ENCODE measurements at places on chromosomes 3 and 15. TPM values are rescaled to one million over a fixed set of nuclear protein-coding genes. Genes with fewer than 3 reads are reported as not detected.

DNA sequence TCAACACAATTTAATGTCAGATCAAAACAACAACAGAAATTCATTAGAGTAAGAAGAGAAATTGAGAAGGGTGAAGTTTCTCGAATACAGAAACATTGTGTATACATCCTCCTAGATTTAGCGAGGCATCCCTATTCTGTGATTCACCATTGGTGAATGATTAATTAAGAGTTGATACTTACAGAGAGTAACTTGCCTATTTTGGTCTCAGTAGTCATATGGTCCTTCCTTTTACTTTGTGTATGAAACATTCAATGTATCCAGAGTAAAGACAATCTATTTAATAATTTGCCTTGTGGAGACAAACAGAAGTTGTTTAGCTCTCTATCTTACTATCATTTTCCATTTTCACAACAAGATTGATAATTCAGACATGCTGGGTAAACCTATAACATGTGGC is 432.0 kb downstream of the ZPLD1 start:
- no peaks in the 10 kb centered on the region for H3K27me3 ChIP-seq
- H3K4me3 ChIP-seq, result no peak overlapping the region
- no peak for DNase-seq
- H3K36me3 ChIP-seq, result no peaks in the 10 kb centered on the region
- no peak overlapping the region for H3K27ac ChIP-seq
- no peaks in the 10 kb centered on the region for H3K4me1 ChIP-seq

- H3K4me1 ChIP-seq, result no peaks in the 10 kb centered on the region
- H3K27me3 ChIP-seq, result no peaks in the 10 kb centered on the region
- no peaks in the 10 kb centered on the region for H3K36me3 ChIP-seq
- H3K27ac ChIP-seq, result no peak overlapping the region
- DNase-seq, result no peak
- H3K4me3 ChIP-seq, result no peak overlapping the region
Measured at GRCh38 chr3:52136513-52136912, 17.7 kb downstream of the POC1A start.

DNA sequence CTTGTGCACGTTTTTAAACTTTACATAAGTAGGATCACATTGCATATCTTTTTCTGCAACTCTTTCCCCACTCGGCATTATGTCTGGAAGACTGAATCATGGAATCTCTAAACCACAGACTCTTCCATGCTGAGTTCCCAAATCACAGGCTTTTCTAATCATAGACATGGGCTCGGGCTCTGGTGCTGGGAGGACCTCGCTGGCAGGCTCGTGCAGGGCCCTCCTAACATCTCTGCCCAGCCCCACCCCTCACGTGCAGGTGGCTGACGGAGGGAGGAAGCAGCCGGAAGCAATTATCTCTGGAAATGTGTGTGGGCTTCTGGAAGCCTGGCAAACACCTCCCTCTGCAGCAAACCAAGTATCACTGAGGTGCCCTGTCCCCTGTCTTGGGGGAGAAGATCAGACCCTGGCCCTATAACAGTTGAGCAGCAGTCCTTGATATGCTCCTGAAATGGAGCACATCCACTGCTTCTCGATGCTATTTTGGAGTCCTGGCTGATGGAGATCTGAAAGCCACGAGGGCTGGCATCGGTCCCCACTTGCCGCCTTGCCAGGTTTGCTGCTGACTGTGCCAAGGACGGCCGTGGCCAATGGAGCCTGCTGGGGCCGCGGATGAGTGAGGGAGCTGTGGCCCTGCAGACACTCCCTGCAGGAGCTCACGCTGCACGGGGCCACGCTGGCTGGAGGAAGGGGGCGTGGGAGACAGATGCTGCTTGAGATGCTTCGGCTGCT is 4.4 kb upstream of the IQSEC1 start:
- no peaks in the 10 kb centered on the region for H3K36me3 ChIP-seq
- peaks cover 21% of the 10 kb centered on the region for H3K4me1 ChIP-seq
- DNase-seq, result no peak
- no peak overlapping the region for H3K27ac ChIP-seq
- H3K27me3 ChIP-seq, result peaks cover 2% of the 10 kb centered on the region

GRCh38 chr3:14902719-14903118 is 44.7 kb upstream of the NR2C2 start:
- no peak overlapping the region for H3K4me3 ChIP-seq
- no peaks in the 10 kb centered on the region for H3K36me3 ChIP-seq
- peaks cover 3% of the 10 kb centered on the region for H3K27me3 ChIP-seq
- H3K4me1 ChIP-seq, result no peaks in the 10 kb centered on the region

- H3K4me1 ChIP-seq, result peaks cover 17% of the 10 kb centered on the region
- H3K36me3 ChIP-seq, result peaks cover 52% of the 10 kb centered on the region
- H3K4me3 ChIP-seq, result no peak overlapping the region
- H3K27ac ChIP-seq, result no peak overlapping the region
- no peak for DNase-seq
- no peaks in the 10 kb centered on the region for H3K27me3 ChIP-seq
Measured at GRCh38 chr3:52841211-52841980, 6.6 kb upstream of the MUSTN1 start.

DNA sequence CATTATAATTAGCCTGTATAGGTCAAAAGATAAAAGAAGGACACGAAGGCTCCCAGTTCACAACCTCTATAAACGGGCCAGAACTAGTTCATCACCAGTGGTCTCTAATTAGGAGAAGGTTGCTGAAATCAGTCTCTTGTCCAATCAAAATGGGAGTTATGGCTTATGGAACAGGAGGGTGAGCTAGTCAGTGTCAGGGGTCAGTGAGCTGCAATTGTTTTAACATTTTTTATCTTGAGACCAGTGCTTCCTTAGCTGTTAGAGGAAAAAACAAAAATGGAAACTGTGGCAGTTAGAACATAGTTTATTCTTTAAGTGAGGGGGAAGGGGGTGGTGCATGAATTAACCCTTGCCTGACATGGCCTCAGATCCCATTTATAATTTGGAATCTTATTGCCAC is 141.7 kb downstream of the KCNMB2 start:
- no peaks in the 10 kb centered on the region for H3K36me3 ChIP-seq
- no peaks in the 10 kb centered on the region for H3K27me3 ChIP-seq
- no peak overlapping the region for H3K4me3 ChIP-seq
- DNase-seq, result no peak

- no peaks in the 10 kb centered on the region for H3K36me3 ChIP-seq
- peaks cover 20% of the 10 kb centered on the region for H3K4me1 ChIP-seq
- DNase-seq, result no peak
- no peak overlapping the region for H3K4me3 ChIP-seq
Measured at GRCh38 chr3:32820971-32821685, 3.3 kb downstream of the TRIM71 start.

DNA sequence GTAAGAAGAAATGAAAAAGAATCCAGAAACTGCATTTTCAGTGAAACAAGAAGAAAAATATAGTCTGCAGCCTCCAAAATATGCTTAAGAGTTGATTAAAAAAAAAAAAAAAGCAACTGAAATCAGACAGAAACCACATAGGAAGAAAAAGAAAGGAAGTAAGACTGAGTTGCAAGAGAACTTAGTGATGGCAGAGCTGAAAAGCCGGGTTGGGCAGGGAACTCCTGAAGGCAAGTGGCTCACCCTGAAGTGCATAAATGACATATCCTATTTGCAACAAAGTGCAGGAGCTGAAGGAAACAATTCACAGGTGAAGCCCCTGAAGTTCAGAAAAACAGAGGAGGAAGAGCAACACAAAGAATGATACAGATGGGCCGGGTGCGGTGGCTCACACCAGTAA is 108.8 kb upstream of the SLC25A36 start:
- DNase-seq, result no peak
- no peaks in the 10 kb centered on the region for H3K4me1 ChIP-seq
- H3K27ac ChIP-seq, result no peak overlapping the region
- no peak overlapping the region for H3K4me3 ChIP-seq

GRCh38 chr3:155766206-155766605 is 21.3 kb upstream of the PLCH1 start:
- no peaks in the 10 kb centered on the region for H3K4me1 ChIP-seq
- no peak overlapping the region for H3K4me3 ChIP-seq
- no peaks in the 10 kb centered on the region for H3K27me3 ChIP-seq

GRCh38 chr15:64623347-64623996 is 151.9 kb downstream of the RBPMS2 start:
- H3K27ac ChIP-seq, result peak overlapping the region; percentile 69
- peaks cover 61% of the 10 kb centered on the region for H3K4me1 ChIP-seq
- peak overlapping the region; percentile 72 for H3K4me3 ChIP-seq
- no peak for DNase-seq
- no peaks in the 10 kb centered on the region for H3K36me3 ChIP-seq
- H3K27me3 ChIP-seq, result no peaks in the 10 kb centered on the region

Gene GPR176
- not detected for total RNA-seq

Gene TGM5
- not detected for total RNA-seq

Gene FBXW12
- total RNA-seq, result not detected

Gene CLPX
- 39.8 TPM for total RNA-seq

Gene KIF23
- 3.8 TPM for total RNA-seq

Gene MGLL
- total RNA-seq, result 1.7 TPM

Gene CACNA1D
- total RNA-seq, result 0.44 TPM

Gene TTC21A
- total RNA-seq, result 4.1 TPM

All from CD4-positive, CD25-positive, alpha-beta regulatory T cell (primary cell).